Left ventricle myocardium inferior (tissue), 1 donor: ENCODE measurements at places on chromosomes 4 and X. TPM values are rescaled to one million over a fixed set of nuclear protein-coding genes. Genes with fewer than 3 reads are reported as not detected.
A peak's percentile ranks its signal among the peaks of the same experiment; 100 is the strongest.

- no peaks in the 10 kb centered on the region for H3K36me3 ChIP-seq
- peaks cover 5% of the 10 kb centered on the region for H3K4me1 ChIP-seq
- no peaks in the 10 kb centered on the region for H3K27me3 ChIP-seq
- DNase-seq, result no peak
- no peak overlapping the region for H3K4me3 ChIP-seq
Observed at GRCh38 chr4:61507091-61507490, 307.0 kb downstream of the ADGRL3 start.

DNAAF6 gene
- total RNA-seq, result not detected

GRCh38 chrX:132776486-132777210, 181.8 kb downstream of the HS6ST2 start:
- H3K36me3 ChIP-seq, result no peaks in the 10 kb centered on the region
- H3K4me3 ChIP-seq, result no peak overlapping the region
- no peak overlapping the region for H3K27ac ChIP-seq
- no peak for DNase-seq

- DNase-seq, result no peak
- peaks cover 47% of the 10 kb centered on the region for H3K4me1 ChIP-seq
- no peaks in the 10 kb centered on the region for H3K36me3 ChIP-seq
- H3K4me3 ChIP-seq, result peak overlapping the region; percentile 77
- peak overlapping the region; percentile 89 for H3K27ac ChIP-seq
- H3K27me3 ChIP-seq, result no peaks in the 10 kb centered on the region
Observed at GRCh38 chrX:68696267-68696990, 49.0 kb downstream of the STARD8 start.

GRCh38 chr4:48653217-48654014, 126.7 kb downstream of the FRYL start:
- peak overlapping the region; percentile 54 for H3K4me3 ChIP-seq
- H3K27me3 ChIP-seq, result no peaks in the 10 kb centered on the region
- H3K4me1 ChIP-seq, result peaks cover 62% of the 10 kb centered on the region
- DNase-seq, result peak; percentile 57
- peak overlapping the region; percentile 80 for H3K27ac ChIP-seq
- no peaks in the 10 kb centered on the region for H3K36me3 ChIP-seq

DNA sequence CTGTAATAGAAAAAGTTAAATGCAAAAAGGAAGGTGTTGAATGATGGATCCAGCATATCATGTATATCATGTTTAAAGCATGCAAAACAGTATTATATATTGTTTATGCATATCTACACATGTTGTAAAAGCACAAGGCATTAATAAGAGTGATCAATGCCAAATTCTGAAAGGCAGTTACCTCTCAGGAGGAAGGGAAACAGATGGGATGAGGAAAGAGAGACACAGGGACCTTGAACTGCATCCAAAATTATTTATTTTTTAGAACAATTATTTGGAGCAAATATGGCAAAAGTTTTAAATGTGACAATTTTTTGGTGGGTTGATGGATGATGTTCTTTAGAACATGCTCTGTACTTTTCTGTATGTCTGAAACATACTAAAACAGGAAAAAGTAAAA, 193.4 kb downstream of the CLCN4 start:
- no peak overlapping the region for H3K4me3 ChIP-seq
- DNase-seq, result no peak
- no peaks in the 10 kb centered on the region for H3K4me1 ChIP-seq
- H3K27ac ChIP-seq, result no peak overlapping the region
- H3K36me3 ChIP-seq, result no peaks in the 10 kb centered on the region

- H3K4me1 ChIP-seq, result peaks cover 26% of the 10 kb centered on the region
- peak overlapping the region; percentile 16 for H3K27ac ChIP-seq
- H3K27me3 ChIP-seq, result no peaks in the 10 kb centered on the region
Observed at GRCh38 chrX:153693216-153694086, 5.7 kb downstream of the SLC6A8 start.

GRCh38 chr4:73918058-73918457, 48.9 kb downstream of the CXCL1 start:
- no peak for DNase-seq
- no peaks in the 10 kb centered on the region for H3K4me1 ChIP-seq
- H3K36me3 ChIP-seq, result no peaks in the 10 kb centered on the region
- no peaks in the 10 kb centered on the region for H3K27me3 ChIP-seq

GRCh38 chrX:16785247-16786138, 773 bp upstream of the TXLNG start:
- no peaks in the 10 kb centered on the region for H3K36me3 ChIP-seq
- peak overlapping the region; percentile 76 for H3K4me3 ChIP-seq
- H3K4me1 ChIP-seq, result peaks cover 9% of the 10 kb centered on the region
- DNase-seq, result no peak
- peak overlapping the region; percentile 65 for H3K27ac ChIP-seq

DNA sequence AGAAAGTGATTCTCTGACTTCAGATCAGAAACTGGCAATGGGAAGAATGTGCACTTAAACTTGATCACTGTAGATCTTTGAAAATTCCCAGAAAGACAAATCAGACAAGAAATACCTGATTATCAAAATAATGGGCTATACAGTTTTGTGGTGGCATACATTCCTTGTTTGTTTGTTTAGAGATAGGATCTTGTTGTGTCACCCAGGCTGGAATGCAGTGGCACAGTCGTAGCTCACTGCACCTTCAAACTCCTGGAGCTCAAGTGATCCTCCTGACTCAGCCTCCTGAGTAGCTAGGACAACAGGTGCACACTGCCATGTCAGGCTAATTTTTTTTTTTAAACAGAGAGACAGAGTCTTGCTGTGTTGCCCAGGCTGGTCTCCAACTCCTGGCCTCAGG, 81.0 kb upstream of the SPRY1 start:
- H3K4me3 ChIP-seq, result no peak overlapping the region
- no peak overlapping the region for H3K27ac ChIP-seq
- no peaks in the 10 kb centered on the region for H3K4me1 ChIP-seq
- H3K36me3 ChIP-seq, result peaks cover 6% of the 10 kb centered on the region
- no peaks in the 10 kb centered on the region for H3K27me3 ChIP-seq
- DNase-seq, result no peak

DNA sequence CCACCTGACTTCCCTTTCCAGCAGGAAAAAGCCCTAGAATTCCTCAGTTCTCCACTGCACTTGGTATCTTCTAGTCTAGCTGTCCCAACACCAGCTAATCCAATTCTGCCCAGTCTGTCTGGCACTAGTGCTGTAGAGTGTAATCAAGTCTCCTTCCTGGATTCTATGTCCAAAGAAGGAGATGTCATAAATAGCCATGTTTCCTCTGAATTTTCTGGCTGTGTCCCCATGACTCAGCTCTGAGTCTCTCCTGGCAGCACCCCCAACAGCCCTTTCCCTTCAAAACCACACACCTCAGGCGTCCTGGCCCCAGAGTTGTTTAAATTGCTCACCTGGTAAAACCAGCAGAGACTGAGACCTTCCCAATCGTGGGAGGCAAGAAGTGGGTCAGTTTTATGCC, 197.2 kb downstream of the GRXCR1 start:
- no peaks in the 10 kb centered on the region for H3K27me3 ChIP-seq
- H3K4me1 ChIP-seq, result no peaks in the 10 kb centered on the region
- H3K36me3 ChIP-seq, result no peaks in the 10 kb centered on the region

MAGEB10 gene
- not detected for total RNA-seq

GRCh38 chr4:65623506-65623905, 46.8 kb downstream of the EPHA5 start:
- H3K27me3 ChIP-seq, result no peaks in the 10 kb centered on the region
- no peak overlapping the region for H3K27ac ChIP-seq
- no peaks in the 10 kb centered on the region for H3K4me1 ChIP-seq
- H3K4me3 ChIP-seq, result no peak overlapping the region
- no peaks in the 10 kb centered on the region for H3K36me3 ChIP-seq

GRCh38 chr4:174933083-174933482, 14.9 kb downstream of the ADAM29 start:
- H3K27me3 ChIP-seq, result no peaks in the 10 kb centered on the region
- H3K27ac ChIP-seq, result no peak overlapping the region
- no peak for DNase-seq
